ENCODE measurements at places on chromosomes 13 and 19.

DNA sequence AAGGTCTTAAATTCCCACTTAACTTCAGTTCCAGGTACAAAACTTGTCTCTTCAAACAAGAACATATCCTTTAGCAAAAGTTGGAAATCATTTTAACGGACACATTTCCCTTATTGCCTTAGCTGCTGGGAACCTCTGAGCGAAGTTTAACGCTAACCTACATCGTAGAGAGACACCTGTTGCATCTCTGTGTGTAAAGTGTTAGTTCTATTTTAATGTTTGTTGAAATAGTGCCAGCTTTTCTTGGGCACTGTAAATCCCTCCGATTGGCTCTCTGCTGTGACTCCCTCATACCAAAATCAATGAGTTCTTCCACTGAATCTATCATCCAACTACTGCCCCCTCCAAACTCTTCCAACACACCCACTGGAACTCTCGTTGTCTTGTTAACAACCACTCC lies 2.3 kb upstream of the HIF3A start:
- no peak for DNase-seq

- peak; percentile 61 for DNase-seq
Observed at GRCh38 chr13:106471957-106472543, 63.4 kb downstream of the EFNB2 start.

GRCh38 chr13:106630650-106631049 lies 62.7 kb upstream of the ARGLU1 start:
- no peak for DNase-seq

- no peak for DNase-seq
Observed at GRCh38 chr13:81021284-81021840, 680.4 kb upstream of the SPRY2 start.

GRCh38 chr13:52975161-52975560 lies 53.5 kb upstream of the OLFM4 start:
- no peak for DNase-seq

GRCh38 chr13:59300355-59301173 lies 863.2 kb downstream of the DIAPH3 start:
- DNase-seq = no peak

- DNase-seq = no peak
Observed at GRCh38 chr19:7925171-7925851, 624 bp downstream of the CTXN1 start.

DNA sequence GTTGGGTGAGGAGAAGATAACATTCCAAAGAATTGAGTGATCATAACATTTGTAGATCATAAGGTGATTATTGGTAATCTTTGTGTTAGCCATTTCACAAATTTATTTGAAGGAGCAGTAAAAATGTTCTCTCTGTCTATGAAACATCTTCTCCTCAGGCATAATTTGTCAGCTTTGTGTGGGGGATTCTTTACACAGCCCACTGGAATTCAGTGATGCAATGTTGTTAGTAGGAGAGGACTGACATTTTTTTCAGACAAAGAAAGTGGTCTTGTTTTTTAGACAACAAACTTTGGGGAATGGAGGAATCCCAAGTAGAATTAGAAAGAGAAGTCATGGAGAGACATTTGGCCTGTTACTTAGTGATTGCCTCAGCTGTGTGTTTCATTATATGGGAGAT lies 100.3 kb downstream of the ITGBL1 start:
- no peak for DNase-seq

DNA sequence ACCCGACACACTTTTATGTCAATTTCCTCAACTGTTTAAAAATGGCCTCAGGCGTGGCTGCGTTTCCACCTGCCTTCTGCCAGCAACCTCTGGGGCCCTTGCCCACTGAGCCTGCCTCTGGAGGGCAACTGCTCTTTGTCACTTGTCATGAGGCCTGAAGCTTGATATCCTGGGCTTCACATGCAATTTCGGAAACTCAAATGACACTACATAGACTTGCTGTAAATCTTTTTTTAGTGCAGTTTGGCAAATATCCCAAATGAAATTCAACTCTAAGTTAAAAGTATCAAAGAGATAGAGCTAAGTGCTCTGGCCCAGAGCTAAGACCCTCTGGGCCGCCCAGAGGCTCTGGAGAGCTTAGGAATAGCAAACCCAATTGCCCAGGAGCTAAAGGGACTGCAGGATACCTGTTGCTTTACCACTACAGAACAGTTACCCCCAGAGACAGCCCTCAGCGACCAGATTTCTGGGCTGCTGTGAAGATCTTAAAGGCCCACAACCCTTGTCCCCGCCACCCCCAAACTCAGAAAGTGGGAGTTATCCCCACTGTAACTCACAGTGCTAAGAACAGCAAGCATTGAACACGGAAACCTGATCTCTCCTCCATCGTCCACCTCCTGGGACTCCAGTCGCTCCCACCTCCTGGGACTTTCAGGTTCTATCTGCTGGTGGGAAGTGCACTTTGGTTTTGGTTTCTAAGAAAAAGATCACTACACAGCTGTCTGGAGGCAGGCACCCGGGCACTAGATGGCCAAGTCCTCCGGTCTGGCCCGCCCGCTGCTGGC lies 19.4 kb downstream of the GJA3 start:
- DNase-seq = no peak

Measured in AG09309 (cell line).